EH (cell line): ENCODE measurements at places on chromosomes 11 and 22.

GRCh38 chr11:109885006-109885405, 208.2 kb upstream of the ZC3H12C start:
- DNase-seq, result no peak

DNA sequence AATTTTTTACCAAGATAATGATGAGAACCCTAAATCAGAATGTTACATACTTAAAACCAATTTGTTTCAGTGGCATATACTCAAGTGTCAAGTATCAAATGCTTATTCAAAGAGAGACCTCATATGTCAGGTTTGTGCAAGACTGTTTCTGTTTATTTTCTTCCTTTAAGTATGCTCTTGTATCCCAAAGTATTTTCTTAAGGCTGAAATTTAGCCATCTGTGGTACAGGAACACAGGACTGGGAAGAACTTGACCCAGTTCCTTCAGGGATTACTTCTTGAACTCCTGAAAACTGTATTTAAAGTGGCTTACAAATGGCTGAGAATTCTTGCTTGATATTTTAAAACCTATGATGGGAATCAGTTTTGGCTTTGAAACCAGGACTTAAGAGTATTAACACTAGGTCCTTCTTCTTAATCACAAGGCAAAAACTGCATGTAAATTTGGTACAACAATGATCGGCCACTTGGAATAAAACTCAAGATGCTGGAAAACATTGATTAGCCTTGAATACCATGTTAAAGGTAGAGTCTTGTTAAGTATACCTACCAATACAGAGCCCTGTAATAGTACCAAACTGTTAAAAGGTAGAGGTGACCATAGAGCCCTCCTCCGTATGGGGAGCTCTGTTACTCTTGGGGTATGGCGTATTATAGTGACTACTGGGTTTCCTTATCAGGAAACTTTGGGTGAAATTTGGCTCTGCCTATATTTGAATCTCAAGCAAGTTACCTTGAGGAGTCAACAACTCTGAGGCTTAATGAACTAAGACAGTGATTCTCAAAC, 95.9 kb downstream of the BLID start:
- DNase-seq, result no peak

GRCh38 chr11:126588630-126589491, 233.4 kb downstream of the ST3GAL4 start:
- no peak for DNase-seq

DNA sequence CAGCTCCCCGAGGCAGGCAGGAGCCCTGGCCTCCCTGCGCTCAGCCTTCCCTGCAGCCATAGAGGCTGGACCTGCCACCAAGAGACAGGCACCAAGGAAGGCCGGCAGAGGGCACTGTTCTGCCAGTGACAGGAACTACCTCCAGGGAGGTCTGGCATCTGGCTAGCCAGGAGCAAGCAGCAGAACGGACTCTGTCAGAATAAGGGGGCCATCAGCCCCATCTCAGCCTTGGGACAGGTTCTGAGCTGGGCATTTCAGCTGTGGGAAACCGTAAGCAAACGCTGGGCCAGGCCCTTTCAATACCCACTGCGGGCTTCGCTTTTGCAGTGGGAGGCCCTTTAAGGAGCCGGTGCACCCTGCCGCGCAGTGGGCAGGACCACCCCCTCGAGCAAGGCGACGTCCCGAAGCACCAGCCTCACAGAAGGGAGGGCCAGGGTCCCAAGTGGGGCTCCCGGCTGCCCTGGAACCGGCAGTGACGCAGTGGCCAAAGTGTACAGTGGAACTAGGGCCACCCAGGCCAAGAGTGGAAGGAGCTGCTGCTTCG, 18.2 kb downstream of the IFT27 start:
- DNase-seq, result peak; percentile 75

DNA sequence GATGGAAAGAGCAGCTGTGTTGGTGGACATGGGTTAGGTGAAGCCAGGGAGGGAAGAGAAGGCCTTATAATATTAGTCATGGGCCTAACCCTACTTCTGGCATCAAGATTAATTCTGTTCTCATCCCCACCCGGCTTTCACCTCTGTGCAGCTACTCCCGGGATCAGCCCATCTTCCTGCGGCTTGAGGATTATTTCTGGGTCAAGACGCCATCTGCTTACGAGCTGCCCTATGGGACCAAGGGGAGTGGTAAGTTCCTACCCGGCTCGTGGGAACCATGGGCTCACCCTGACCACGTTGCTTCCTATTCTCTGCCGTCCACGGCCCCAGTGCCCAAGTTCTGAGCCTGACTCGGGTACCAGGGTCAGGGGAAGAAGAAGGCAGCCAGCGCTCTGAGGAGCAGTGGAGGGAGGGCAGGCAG, 51.6 kb downstream of the ST3GAL4 start:
- no peak for DNase-seq

DNA sequence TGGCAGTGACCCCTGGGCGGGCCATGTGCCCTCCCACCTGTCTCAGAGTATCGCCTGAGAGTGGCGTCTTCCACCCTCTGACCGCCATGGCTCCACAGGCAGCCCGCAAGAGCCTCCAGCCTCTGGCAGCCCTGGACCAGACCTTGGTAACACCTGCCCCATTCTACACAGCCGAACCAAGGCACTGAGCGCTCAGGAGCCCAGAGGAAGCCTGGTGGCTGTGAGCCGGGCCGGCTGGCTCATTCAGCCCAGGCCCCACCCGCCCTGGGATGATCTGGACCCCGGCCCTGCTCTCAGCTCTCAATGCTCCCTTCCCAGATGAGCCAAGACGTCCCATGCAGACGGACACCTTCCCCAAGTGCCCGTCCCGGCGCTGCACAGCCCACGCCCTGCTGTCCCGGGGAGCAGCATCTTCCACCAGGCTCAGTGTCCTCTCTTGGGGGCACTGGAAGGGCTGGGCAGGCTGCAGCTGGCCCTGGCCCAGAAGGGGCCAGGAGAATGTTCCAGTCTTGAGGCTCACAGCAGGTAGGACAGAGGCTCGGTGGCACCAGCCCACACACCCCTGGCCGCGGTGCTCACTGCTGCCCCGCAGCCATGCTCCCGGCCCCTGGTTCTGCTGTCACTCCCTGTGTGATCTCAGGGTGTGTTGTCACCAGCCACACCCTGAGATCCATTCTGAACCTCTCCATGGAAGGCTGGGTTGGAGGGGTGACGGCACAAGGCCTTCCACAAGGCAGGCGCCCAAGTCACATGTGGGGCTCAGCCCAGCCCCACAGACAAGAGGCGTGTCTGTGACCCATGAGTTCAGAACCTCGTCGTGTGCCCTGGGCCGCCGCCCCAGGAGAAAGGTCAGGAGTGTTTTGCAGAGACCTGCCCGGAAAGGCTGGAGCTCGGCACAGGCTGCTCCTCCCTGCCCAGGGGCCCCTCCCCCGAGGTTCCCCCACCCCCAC, 24.2 kb upstream of the PPARA start:
- DNase-seq, result no peak
